ENCODE measurements at places on chromosomes 2 and 18.
A peak's percentile ranks its signal among the peaks of the same experiment; 100 is the strongest.

DNA sequence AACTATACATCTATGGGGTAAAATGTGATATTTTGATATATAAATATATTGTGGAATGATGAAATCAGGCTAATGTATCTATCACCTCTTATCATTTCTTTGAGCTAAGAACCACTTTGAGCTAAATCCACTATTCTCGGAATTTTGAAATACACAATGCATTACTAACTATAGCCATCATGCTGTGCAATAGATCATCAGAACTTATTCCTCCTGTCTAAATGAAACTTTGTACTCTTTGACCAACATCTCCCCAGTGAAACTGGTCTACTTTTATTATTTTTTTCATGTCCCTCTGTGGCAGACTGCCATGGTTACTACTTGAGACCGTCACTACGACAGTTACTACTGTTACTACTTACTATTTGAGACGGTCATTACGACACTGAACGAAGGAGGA lies 11.4 kb downstream of the PECR start:
- DNase-seq = no peak

DNA sequence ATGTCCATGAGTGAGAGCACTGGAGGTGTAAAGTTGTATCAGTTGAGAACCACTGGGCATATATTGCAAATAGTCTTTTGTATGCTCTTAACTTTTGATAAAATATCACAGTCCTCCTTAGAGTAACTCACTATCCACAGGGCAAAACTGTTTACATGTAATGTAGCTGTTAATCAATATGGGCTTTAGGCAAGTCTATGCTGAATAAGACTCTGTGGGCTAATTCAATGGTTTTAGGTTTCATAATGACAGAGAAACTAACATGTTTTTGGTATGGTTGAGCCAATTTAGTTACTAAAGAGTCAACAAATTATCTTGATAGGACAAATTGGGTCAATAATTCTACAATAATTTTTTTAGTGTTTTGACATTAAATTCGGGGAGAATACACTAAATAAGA lies 1134.9 kb upstream of the FAM98A start:
- no peak for DNase-seq

- DNase-seq = no peak
Measured at GRCh38 chr2:95165030-95165370, 609 bp upstream of the ZNF2 start.

GRCh38 chr2:8490166-8490721 lies 191.6 kb upstream of the ID2 start:
- DNase-seq = no peak

DNA sequence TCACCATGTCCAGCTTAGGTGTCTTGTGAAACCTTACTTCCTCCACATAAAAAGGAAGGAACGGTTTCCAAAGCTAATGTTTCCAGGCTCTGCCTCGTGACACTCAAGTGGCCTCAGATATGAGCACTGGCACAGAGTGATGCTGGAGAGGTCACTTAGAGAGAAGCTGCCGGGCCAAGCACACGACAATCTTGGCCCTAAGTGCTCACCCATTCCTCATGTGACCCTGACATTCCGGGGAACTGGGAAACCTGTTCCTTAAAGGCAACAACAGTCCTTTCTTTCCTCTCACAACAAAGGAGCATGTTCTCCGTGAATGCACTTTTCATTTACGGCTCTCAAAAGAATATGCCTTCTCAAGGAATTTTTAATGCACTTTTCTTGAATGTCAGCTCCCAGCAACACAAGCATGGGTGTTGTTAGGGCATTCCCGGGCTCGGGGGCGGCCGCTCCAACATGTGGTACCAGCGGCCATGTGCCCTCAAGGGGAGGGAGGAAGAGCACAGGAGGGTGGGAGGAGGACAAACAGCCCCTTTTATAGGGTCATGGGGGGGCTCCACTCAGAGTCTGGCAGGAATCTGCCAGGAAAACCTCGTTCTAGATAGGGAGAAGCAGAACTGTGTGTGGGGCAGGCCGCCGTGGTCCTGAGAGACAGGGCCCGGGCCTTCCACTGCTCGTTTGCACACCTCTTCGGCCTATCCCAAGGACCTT lies 118.6 kb downstream of the MBP start:
- DNase-seq = no peak

GRCh38 chr2:218223046-218223445 lies 6.1 kb downstream of the ARPC2 start:
- no peak for DNase-seq

DNA sequence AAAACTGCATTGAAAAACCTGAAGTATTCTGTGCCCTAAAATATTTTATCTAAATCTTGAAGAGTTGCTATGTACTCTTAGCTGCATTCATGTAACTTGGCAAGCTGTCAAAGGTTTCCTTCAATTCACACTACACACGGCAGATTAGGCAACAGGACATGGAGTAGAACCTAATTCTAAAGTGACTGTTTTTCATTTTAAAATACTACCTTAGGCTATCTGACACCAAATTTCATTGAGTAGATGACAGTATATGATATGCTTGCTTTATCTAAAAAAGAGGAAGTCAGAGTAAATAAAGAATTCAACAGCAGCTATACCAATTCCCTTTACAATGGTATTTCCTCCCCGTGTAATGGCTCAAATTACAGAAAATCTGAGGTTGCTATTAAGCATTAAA lies 45.4 kb downstream of the EXOC6B start:
- DNase-seq = no peak

- no peak for DNase-seq
Measured at GRCh38 chr18:79856119-79857007, 58.6 kb downstream of the KCNG2 start.

- DNase-seq = no peak
Measured at GRCh38 chr2:96832408-96832753, 11.4 kb downstream of the ANKRD23 start.

- DNase-seq = no peak
Measured at GRCh38 chr2:76851000-76851399, 671.2 kb downstream of the LRRTM4 start.

- DNase-seq = no peak
Measured at GRCh38 chr2:30721668-30722647, 85.3 kb downstream of the CAPN13 start.

- DNase-seq = no peak
Measured at GRCh38 chr18:473802-474201, 26.7 kb downstream of the COLEC12 start.

GRCh38 chr2:234816056-234816455 lies 135.8 kb upstream of the SH3BP4 start:
- DNase-seq = no peak

- peak; percentile 90 for DNase-seq
Measured at GRCh38 chr2:68031542-68032160, 31.2 kb downstream of the C1D start.

- peak; percentile 69 for DNase-seq
Measured at GRCh38 chr2:204544961-204545860, at the start of gene PARD3B. Gene PARD3B, plus strand, starts transcription at chr2:204545475. Its CDS starts 525 bp downstream, at chr2:204546000.

- no peak for DNase-seq
Measured at GRCh38 chr2:23508066-23508390, 123.0 kb downstream of the KLHL29 start.

GRCh38 chr2:204576362-204576979 lies 31.2 kb downstream of the PARD3B start:
- DNase-seq = no peak

DNA sequence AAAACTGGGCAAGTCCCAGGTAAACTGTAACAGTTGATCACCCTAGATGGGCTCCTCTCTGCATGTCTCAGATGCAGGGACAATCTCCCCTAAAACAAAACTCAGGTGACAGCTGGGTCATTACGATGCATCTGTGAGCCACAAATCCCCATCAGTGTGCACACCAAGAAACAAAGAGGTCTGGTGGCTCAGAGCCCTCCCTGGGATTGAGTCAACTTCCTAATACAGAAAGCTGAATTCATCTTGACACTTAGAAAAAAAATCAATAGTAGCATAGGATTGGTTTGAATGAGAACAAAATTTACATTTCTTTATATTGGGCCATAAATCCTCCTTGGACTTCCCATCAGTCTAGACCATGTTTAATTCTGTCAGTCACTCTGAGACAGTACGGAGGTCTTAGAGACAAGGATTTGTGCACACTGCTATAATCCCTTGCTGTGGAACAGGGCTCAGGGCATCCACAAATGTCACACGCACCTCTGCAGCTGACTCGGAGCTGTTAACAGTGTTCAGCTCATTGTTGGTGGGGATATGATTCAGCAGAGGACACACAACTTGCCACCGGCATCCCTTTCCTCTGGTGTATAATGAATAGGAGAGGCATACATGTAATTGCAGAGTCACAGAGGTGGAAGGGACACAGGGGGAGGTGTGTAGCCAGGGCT lies 44.5 kb upstream of the DAPL1 start:
- peak; percentile 25 for DNase-seq

- no peak for DNase-seq
Measured at GRCh38 chr2:197135806-197136205, 174.8 kb downstream of the ANKRD44 start.

- peak; percentile 40 for DNase-seq
Measured at GRCh38 chr2:177553176-177553884, 160.8 kb downstream of the AGPS start.

DNA sequence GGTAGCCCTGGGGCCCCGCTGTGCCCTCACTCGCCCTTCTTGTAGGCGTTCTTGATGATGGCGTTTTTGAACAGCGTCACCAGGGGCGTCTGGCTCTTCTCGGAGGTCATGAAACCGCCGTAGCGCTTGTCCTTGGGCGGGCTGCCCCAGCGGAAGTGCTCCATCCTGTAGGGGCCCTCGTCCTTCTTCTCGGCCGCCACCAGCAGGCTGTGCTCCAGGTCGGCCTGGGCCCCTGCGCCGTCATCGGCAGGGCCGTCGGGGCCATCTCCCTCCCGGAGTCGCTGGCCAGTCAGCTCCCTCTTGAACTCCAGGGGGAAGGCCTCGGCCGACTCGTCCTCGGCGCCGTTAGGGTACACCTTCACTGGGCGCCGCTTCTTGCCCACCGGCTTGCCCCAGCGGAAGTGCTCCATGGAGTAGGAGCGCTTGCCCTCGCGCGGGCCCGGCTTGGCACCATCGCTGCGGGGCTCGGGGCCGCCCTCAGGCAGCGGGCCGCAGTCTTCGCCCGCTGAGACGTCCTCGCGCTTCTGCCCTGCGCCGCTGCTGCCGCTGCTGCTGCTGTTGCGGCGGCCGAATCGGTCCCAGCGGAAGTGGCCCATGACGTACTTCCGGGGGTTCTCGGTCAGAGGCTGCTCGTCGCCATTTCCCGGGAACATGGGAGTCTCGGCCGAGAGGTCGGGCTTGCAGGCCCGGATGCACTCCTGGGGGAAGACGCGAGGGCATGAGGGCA lies 7.2 kb downstream of the POMC start:
- peak; percentile 80 for DNase-seq

- no peak for DNase-seq
Measured at GRCh38 chr2:141647353-141647752, 483.5 kb downstream of the LRP1B start.

DNA sequence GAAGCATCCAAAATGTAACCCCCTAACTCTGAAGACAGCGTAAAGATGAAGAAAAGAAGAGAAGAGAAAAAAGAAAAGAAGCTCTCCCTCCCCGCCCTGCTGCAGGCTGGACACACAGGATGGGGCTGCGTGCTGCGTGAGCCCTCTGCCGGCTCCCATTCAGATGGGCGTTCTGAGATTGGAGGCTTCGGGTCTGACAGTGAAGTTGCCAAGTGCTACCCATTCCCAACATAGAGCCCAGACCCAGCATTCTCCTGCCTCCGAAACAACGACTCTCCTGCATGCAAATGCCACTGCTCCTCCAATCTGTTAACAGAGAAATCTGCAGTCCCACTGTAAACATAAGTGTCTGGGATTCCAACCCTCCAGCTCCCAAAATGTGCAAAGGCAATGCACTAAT lies 234.9 kb downstream of the BCL11A start:
- DNase-seq = peak; percentile 93

DNA sequence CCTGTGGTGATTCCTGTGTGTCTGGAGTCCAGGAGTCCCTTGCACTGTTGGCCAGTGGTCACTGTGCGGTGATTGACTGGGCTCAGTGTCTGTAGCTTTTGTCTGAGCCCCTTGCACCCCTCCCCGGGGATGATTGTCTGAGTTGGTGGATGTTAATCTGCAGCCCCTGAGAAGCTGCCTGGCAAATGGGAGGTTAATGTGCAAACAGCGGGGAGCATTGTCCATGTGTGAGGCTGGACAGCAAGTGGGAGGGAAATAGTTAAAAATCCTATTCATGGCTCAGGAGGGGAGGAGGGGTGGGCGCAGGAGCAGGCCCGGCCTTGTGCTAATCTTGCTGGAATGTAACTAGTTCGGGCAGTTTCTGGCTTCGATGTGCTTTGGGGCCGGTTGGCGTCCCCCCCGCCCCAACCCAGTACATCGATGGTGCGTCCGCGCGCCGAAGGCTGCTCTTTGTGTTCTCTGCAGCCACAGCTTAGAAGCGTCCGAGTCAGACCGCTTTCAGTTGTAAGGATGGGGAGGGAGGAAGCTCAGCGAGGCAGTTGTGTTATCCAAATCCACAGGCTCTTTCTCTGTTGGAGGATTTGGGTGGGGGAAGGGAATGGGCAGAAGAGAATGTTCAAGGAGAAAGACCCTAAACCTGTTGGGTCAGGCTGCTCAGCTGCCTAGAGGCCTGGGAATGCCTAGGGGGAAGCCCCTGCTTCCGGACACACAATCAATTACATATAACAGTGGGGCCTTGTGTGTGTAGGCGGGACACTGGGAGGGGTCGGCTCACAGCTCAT lies 71.8 kb downstream of the TGOLN2 start:
- DNase-seq = peak; percentile 47

GRCh38 chr18:13527730-13528129 lies 198.6 kb downstream of the FAM210A start:
- DNase-seq = no peak

DNA sequence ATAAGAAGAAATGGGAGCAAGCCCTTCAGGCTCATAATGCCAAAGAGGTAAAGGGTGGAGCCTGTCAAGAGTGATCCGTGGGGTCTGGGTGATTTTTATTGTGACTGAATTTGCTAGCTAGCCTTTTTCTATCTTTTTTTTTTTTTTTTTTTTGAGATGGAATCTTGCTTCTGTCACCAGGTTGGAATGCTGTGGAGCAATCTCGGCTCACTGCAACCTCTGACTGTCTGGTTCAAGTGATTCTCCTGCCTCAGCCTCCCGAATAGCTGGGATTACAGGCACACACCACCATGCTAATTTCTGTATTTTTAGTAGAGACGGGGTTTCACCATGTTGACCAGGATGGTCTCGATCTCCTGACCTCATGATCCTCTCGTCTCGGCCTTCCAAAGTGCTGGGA lies 29.1 kb downstream of the DRC1 start:
- no peak for DNase-seq

Measured in brain (organoid and tissue), 16 donors.